ENCODE measurements at places on chromosomes 4 and X.

DNA sequence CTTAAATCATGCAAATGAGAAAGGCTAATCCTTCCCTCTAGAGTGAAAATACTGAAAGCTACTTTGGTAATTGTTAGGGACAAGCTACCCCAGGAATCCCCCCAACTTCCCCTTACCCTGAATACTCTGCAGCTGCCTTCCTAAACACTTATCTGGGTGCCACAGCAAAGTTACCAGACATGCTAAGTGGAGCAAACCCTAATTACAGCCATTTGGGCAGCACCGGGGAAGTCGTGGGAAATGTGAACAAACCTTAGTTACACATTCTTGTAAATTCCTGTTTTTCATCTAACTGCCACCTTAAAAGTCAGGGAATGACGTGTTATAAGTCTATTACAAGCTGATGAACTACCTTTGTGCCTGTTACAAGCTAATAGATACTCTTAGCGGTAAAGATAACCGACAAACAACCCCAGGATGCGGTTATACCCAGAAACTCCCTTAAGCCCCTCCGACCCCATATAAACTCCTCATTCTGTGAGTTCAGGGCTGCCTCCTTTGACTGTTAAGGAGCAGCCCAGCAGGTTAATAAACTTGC lies 66.0 kb upstream of the PLAC8 start:
- no peak for DNase-seq

- DNase-seq = no peak
Observed at GRCh38 chr4:77960367-77960766, 96.8 kb upstream of the FRAS1 start.

DNA sequence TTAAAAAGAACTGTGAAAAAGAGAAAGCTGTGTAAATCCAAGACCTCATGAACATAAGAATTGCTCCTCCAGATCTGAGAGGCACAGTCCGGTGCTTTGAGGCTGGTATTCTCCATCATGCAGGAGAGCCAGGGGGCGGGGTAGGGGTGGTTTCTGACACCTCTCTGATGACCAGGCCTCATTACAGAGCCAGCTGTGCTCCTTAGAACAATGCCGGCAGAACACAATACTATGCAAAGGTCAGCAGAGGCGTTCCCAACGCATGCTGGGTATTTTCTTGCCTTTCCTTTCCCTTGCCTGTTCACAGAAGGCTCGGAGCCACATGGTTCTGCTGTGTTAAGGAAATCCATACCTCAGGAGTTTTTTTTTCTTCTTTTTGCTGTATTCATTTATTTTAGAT lies 91.2 kb upstream of the SOD3 start:
- DNase-seq = no peak

- no peak for DNase-seq
Observed at GRCh38 chrX:37825215-37825842, 22.0 kb downstream of the DYNLT3 start.

DNA sequence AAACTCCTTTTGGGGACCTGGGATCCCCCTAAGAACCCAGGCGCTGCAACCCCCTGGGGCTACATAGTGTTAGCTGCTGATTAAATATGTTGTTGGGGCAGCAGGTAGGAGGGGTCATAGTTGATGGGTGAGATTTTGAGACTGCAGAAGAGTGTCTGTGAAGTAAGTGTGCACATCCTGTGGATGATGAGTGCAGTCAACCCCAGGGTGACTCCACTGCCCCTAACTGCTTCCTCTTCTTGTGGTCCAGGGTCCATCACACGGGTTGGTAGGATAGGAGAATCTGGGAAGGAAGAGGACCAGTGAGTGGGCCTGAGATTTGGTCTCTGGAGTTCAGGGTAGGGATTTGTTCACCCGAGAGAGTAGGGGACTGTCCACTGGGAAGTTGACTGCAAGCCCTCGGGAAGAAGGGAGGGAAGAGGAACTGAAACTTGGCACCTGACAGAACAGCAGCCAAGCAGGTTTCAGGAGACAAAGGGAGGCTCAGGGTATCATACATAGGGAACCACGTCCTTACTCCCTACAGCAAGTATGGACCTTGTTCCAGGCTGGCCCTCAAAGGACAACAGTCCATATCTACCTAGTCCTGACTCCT lies 8.5 kb downstream of the DLG3 start:
- DNase-seq = no peak

GRCh38 chr4:110631584-110632505 lies 9.0 kb upstream of the PITX2 start:
- no peak for DNase-seq

DNA sequence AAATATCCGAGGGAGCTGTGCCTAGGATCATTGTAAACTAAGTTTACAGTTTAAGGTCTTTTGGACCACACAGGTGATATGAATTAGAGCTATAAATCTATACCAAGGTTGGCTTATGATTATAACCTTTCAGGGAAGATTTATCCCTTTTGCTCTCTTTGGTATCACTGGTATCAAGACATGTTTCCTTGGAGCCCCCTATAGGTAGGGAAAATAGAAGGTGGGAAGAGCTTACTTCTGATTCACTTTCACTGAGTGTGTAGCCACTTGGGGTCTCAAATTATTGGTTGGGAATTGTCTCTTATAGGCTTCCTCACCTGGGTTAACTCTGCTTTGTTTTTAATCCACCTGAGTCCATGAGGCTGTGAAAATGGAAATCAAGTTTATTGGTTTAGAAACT lies 262.1 kb upstream of the NR3C2 start:
- DNase-seq = no peak

DNA sequence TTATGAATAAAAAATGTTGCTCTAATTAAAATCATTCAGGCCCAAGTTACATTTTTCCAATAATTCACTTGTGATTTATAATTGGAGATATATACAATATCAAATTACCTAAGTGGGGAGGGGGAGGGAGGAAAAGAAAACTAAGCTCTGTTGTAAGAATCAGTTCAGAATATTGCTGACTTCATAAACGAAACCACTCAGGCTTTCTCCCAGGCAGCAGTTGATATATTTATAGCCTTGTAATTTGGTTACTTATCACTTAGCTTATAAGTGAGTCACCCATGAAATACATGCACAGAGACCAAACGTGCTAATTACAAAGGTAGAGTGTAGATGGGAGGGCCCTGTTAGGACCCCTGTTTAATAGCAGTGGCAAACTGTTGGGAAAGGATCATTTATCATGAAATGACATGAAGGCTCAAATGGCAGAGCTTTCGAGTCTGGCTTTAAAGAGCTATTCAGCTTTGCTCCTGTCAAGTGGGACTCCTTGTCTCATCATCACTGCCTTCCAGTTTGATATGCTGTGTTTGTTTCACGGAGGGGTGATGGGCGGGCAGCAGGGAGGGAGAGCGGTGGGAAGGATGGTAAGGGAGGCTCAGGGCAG lies 105.6 kb upstream of the PGRMC2 start:
- DNase-seq = no peak

DNA sequence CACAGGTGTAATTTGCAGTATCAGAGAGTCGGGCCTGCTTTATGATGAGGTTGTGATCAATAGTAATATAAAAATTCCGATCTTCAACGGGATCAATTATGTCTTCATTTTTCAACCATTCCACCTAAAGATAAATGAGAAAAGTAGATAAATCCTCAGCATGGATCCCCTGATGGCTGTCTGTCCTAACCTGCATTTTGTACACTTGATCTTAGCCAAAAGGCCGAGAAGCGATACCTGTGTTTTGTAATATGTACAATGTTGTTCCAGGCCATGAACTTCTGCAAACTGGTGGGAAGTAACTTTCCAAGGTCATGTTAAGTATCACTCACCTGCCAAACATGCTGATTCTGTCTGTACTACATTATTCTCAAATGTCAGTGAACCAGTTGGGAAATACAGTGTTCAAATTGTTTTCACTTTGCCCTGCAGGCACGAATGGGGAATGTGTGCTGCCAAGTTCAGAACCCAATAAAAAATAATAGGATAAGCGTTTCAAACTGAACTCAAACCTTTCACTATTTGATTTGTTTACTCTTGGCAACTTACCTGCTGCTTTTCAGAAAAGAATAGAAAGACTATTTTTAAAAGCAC lies 298.1 kb downstream of the UNC5C start:
- DNase-seq = no peak

GRCh38 chr4:25856756-25857155 lies 6.0 kb downstream of the SEL1L3 start:
- DNase-seq = no peak

DNA sequence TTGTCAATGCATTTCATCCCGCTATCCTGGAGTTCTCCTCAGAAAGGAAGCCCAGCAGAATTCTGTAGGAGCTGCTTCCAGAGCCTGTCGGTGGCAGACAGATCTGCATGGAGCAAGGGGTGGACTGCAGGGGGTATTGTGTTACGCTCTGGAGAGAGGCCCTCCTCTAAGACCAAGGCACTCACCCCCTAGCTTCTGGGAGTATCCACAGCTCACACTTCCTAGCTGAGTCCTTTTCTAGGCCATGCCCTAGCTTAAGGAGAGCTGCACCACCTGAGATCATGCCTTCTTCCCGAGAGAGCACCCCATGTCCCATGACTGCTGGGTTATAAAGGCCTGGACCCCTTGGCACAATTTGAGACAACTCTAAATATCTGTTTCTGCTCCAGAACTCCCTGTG lies 39.1 kb downstream of the MTNR1A start:
- no peak for DNase-seq

GRCh38 chrX:22975786-22976185 lies 24.0 kb upstream of the DDX53 start:
- DNase-seq = no peak

DNA sequence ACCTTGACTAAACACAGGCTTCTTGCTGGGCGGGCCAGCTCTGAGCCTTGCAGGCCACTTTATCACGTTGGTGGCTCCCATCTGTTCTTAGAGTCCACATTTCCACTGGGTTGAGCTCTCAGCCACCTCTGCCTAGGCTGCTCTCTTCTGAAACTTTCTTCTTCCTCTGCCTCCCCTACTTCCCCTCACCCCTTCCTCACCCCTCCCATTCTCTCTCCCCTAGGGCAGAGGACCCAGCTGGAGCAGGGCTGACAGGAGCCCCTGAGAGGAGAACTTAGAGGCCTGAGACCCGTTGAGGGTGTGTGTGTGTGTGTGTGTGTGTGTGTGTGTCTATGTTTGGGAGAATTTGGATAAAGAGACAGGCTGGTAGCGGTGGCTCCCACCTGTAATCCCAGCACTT lies 19.9 kb upstream of the TMSB4X start:
- no peak for DNase-seq

GRCh38 chr4:163343604-163344146 lies at the start of gene NPY5R:
TSS of gene NPY5R (plus strand) at chr4:163343892. CDS start at chr4:163350274, 6,382 bp downstream.
- DNase-seq = no peak

DNA sequence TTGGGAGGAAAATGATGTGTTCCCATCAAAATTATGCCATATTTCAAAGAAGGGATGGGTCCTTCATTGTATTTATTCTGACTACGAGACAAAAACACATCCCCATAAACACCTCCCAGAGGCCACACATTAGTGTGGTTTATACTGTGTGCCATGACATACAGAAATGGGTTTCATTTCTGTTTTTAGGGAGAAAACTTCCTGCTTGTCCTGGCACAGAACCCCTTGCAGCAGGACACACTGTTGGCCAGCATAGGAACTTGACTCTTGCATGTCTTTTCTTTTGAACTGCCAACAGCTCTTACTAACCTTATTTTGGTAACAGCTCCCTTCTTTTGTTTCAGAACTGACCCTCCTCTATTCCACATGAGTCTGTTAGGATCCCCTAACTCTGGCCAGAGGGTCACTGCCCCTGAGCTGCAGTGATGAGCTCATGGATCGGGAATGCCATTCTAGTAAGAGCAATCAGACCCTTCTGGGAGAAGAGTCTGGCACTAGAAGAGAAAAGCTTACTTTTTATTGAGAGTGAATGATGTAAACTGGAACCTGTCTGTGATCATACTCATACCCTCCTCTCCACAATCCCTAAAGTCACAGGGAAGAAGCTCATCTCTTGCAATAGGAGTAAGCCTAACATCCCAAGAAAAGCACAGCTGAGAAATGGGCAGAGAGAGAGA lies 86.4 kb downstream of the SMIM20 start:
- DNase-seq = no peak

GRCh38 chrX:22125481-22125880 lies 93.4 kb downstream of the PHEX start:
- no peak for DNase-seq

GRCh38 chrX:132443196-132444135 lies 45.4 kb downstream of the MBNL3 start:
- DNase-seq = no peak

DNA sequence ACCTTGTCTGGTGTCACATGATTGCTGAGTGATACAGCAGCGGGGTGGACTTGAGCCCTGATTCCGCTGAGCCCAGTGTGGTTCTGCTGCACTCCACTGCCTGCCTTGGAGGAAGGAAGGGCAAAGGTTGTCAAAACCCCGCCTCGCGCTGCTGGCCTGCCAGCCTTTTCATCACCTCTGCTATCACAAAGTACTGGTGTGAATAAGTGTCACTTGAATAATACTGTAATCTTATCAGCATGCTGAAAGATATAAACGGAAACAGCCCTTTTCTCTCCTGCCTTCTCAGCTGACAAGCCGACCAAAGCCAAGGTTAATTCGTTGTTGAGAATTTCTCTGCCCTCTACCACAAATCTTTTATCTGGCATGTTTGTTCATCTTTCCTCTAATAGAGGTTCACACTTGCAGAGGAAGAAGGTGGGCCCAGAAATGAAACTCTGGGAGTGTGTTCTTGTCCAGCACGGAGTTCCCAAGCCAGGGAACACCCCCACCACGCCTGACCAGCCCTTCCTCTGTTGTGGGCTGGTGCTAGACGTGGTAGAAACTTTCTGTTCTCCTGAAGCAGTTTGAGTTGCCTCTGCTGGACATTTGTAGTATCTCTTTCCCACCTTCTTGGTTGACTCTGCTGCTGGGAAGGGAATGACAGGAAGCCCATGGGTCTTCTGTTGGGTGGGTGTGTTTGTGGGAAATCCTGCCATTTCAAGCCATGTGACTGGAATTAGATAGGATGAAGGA lies 21.5 kb downstream of the FHDC1 start:
- DNase-seq = no peak

- DNase-seq = no peak
Observed at GRCh38 chr4:165726831-165727230, 146.2 kb upstream of the TLL1 start.

DNA sequence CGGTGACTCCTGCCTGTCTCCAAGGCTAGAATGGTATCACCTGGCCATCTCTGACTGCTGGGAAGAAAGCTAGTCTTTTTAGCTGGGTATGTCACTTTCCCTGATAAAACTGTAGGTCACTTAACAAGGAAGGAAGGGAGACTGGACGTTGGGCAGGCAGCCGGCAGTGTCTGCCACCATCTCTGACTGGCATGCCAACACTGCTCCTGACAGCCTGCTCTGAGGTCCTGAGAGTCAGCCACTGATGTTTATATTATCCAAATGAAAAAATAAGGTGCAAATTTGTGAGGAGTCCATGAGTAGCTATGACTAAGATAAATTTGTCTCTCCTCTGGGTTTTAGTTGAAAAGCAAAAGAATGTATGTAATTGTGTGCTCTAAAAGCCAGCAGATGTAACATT lies 77.2 kb downstream of the SNX25 start:
- no peak for DNase-seq

DNA sequence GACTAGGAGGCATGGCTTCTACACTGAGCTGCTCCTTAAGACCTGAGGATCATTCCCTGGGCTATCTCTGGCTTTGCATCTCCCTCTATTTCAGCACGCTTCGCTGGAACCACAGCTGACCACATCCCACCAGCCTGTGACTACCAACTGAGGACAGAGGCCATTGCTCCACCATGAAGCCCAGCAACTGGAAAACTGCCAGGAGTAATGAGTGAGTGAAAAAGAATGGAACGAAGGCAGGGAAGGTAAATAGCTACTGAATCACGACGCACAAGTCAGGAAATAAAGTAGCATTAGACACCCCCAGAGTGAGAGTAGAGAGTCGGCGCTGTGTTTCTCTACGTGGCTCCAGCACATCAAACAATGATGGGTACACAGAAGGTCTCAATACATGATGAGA lies 314.7 kb downstream of the LDB2 start:
- no peak for DNase-seq

GRCh38 chr4:139617702-139618490 lies 47.7 kb upstream of the MGST2 start:
- no peak for DNase-seq
